Colonic mucosa (tissue), 4 donors: ENCODE measurements at places on chromosomes 2 and 18.

DNA sequence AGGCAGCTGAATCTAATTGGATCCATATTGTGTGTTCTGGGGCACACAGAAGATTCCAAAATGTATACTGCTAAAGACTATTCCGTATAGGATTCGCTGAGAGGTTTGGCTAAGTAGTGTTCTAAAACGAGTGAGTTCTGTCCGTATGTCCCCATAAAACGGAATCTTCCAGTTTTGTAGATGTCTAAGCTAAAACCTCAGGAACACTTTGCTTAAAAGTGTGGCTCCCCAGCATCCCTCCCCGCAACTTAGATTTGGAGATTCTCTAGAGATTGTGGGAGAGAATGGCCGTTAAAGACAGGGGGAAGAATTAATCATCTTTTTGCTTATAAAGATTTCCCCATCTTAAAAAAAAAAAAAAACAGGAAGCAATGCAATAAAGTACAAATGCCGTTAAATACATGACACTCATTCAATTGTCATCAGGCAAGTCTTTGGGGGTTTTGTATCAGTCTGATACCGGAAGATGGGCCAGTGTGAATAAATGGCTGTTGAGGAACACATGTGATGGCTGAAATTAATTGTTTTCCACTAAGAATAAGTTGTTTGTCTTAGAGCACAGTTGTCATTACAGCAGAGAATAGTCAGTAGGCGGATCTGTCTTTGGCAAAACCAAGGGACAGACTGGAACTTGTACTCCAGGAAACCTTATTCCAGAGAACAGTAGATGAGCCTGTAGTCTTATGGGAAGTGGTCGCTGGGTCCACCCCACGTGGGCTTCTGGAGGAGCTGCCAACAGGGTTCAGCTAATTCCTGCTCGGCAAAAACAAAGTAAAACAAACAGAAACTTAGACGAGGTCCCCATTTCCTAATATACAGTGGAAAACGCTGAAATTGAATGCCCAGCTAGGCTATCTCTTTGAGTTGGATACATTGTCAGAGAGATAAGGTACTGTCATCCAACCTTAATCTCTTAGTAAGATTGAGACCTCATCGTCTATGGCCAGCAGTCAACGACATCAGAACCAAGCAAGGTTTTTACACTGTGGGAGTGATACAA lies 1.7 kb downstream of the EMILIN2 start:
- no peak for DNase-seq

GRCh38 chr2:119025762-119026351 lies 83.9 kb downstream of the MARCO start:
- DNase-seq: no peak

- DNase-seq: no peak
These were observed 99.3 kb downstream of the COPS8 start for GRCh38 chr2:237184919-237185552.

DNA sequence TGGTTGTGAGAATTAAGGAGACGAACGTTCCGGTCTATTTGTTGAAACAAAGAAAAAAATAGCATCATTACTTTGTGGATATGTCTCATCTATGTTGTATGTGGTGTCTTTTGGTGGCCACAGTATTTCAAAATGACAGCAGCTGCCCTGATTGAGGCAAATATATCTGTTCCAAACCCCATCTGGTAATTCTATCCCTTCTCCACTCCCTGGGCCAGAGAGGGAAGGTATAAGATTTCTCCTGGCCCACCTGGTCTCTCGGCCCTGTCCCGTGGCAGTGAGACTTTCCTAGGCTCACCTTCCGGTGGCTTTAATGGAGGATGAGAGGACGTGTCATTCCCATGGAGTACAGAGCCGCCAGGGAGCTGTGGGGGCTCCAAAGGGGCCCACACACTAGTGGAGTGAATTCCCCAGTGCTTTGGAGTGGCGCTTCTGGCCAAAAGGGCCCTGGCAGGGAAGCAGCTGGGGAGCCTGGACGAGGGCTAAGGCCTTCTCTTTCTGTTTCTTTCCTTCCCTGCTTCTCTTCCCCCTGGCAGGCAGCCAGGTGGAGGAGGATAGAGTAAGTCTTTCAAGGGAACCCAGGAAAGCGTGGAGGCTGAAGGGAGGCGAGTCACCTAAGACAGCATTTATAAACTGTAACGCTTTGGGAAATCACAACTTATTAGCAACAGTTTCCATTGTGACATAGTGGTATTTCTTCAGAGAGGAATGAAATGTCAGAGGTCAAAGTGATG lies 5.6 kb downstream of the FOSL2 start:
- DNase-seq: no peak

GRCh38 chr2:26255759-26256384 lies 11.1 kb downstream of the HADHB start:
- no peak for DNase-seq
